Stimulated activated CD4-positive, alpha-beta T cell treated with anti-CD3 and anti-CD28 coated beads, TNF-alpha, amount 100 ng/mL, for 24 hours (primary cell): ENCODE measurements at places on chromosomes 7 and 10.
A peak's percentile ranks its signal among the peaks of the same experiment; 100 is the strongest.

DNA sequence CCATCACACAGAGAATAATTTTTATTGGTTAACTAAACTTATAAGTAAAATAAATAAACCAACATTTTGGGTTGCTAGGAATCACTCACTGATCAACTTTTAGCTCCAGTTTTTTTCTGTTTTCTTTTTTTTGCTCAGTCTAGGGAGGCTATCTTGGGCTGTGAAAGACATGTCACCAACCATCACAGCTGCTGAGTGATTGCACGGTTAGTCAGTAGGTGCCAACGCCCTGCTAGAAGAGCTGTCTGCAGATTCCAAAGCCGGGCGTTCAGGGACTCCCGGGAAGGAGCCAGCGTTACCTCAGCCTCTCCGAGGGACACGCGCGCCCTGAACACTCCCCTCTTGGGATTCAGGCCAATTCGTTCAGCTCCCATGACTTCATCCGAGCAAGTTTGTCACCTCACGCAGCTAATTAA lies 604 bp upstream of the STAM start:
- peak; percentile 13 for DNase-seq

DNA sequence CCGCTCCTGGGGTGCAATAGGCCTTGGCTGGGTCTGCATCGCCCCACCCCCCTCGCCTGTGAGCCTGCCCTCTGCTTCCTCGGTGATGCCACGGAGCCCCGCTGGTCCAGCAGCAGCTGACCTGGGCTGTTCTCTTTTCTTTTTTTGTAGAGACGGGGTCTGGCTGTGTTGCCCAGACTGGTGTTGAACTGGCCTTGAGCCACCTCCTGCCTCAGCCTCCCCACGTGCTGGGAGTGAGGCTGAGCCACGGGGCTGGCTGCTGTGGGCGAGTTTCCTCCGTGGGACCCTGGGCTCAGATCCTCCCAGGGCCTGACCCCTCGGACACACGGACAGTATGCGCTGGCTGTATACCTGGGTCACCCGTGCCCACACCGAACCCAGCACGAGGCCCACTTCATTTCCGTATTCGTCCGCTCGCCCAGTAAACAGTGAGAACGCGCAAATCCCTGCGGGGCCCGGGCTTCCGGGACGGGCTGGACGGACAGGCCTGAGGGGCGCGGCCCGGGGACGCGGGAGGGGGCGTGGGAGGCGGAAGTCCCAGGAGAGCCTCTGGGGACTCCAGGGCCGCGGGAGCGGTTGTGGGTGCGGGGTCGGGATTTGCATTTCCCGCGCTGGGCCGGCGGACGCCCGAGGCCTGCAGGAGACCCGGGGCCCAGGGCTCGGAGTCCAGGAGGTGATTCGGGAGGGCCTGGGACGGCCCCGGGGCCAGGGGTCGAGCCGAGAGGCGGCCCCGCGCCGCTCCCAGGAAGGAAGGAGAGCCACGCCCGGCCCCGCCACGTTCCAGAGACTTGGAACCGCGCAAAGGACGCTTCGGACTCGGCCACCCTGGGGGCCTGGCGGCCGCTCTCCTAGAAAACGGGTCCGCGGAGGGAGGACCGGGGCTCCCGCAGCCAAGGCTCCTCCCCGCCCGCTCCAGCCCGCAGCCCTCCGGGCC lies 57.7 kb upstream of the DNAJB6 start:
- no peak for DNase-seq

- no peak for DNase-seq
Observed at GRCh38 chr10:130812381-130813148, 499.0 kb downstream of the TCERG1L start.

DNA sequence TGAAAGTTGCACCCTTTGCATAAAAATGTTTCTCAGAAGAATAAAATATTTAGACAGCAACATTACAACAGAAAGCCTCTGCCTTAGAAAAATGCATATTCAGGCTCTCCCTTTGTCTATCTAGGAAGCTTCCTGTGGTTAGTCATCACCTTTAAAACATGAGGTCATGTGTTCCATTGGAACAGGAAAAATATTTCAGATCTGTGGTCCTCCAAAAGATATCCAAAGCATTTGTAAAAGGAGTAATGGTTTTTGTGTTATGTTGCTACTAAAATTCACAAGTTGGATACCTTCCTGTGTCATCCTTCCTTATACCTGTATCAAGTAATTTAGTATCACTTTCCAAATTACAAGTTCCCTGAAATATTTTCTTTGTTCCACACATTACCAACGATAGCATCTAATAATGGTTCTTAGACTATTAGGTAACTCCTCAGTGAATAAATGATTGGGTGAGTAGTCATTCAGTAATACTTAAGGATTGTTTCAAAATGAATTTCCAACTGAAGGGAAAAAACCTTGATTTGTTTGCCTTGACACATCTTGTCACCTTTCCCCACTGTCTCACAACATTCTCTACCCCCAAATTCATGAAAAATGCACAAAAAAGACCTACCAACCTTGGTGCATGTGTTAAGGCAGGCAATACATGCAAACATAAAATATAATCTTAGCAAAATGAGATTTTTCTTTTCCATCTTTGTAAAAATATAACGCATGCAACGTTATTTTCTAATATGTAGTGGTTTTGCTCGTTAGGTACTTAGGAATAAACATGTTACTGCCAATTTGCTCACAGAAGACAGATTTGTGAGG lies 19.7 kb upstream of the RHOBTB1 start:
- DNase-seq, result no peak

GRCh38 chr10:33826186-33826585 lies 491.7 kb upstream of the NRP1 start:
- DNase-seq, result no peak

DNA sequence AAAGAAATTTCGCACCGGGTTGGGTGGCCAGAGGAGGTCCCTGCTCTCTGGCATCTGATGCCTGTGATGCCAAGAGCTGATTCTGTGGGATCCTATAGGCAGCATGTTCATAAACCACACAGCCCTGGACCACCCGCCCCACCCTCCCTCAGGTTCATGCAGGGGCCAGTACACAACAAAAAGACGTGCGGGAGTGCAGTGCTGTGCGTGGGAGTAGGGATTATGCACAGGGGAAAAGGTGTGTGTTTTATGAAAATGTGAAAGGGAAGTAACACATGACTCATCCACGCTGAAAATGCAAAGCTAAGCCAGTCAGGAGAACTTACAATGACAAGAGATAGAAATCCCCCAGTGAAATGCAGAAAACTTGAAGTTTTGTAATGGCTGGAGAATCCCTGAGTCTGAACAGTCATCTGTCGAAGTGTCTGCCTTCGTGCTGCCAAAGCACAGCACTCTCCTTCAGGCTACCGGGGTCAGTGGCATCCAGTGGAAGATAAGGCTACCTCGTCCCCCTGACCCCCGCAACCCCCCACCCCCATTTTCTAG lies 1.1 kb downstream of the KIAA1217 start:
- peak; percentile 23 for DNase-seq

DNA sequence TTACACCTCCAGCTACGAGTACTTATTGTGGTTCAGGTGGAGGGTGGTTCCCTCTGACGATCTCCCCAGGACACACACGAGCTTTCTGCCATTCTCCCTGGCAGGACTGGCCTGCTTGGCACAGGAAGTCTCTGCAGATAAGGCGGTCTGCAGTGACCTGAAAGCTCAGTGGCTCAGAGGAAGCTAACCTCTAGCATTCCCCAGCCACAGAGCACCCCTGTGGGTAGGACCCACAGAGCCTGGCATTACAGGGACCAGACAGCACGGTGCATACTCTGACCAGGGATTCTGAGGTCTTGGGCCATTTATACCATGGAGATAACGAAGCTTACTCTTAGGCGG lies 1.9 kb upstream of the GPR146 start:
- no peak for DNase-seq

DNA sequence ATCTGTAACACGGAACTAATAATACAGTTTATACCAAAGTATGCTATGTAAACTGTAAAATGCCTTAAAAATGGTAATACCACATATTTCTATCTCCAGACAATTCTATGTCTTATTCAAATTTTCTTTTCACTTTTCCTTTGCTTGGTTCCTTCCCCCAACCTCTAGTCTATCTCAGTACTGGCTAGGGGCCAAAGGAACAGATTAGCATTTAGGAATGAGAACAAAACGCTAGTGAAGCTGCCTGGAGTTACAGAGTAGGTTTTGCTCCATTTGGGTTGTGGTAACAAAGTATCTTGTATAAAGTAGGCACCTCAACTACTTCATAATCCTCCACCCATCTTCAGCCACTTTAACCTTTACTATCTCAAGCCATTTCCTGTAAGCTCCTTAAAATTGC lies 94.1 kb downstream of the HBP1 start:
- no peak for DNase-seq

GRCh38 chr7:55207436-55208125 lies 157.6 kb upstream of the LANCL2 start:
- DNase-seq, result no peak

GRCh38 chr10:43282881-43283280 lies 16.0 kb upstream of the RASGEF1A start:
- DNase-seq, result no peak

DNA sequence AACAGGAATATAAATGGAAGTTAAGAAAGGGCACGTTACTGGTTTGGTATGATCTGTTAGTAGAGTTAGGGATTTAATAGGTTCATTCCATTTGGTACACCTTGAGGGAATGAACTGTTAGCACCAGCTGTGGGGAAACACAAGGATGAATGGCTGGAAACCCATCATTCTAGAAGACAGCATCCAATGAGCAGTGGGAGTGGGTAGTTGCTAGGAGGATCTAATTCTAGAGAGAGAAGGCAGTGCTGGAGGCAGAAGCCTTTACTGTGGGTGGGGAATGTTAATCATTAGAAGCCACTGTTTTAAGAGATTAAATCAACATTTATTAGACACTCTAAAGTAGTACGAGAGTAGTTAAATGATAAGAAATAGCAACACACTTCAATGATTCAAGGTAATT lies 15.5 kb upstream of the GPR15LG start:
- DNase-seq, result no peak

- DNase-seq, result no peak
Observed at GRCh38 chr7:29008590-29008989, 50.5 kb upstream of the TRIL start.

- no peak for DNase-seq
Observed at GRCh38 chr7:116797612-116798011, 64.8 kb upstream of the CAPZA2 start.

GRCh38 chr10:5963591-5963990 lies 13.8 kb downstream of the IL15RA start:
- DNase-seq, result no peak

DNA sequence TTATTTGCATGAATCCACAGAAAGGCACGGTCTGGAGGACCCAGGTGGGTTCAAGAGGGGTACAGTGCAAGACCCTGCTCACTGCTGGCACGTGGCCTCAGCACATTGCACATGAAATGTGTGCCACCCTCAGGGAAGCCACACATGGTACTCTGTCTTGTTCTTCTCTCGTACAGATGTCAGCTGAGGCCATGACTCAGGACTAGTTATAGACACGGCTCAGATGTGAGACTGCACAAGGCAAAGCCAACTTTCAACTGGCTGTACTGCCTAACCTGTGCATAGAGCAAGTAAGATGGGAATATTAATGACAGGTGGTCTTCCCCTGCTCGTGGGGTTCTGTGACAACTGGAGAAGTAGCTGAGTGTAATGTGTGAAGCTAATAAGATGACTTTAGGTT lies 249.4 kb upstream of the CTBP2 start:
- DNase-seq, result no peak

- no peak for DNase-seq
Observed at GRCh38 chr7:31443457-31443856, 70.4 kb upstream of the ITPRID1 start.

DNA sequence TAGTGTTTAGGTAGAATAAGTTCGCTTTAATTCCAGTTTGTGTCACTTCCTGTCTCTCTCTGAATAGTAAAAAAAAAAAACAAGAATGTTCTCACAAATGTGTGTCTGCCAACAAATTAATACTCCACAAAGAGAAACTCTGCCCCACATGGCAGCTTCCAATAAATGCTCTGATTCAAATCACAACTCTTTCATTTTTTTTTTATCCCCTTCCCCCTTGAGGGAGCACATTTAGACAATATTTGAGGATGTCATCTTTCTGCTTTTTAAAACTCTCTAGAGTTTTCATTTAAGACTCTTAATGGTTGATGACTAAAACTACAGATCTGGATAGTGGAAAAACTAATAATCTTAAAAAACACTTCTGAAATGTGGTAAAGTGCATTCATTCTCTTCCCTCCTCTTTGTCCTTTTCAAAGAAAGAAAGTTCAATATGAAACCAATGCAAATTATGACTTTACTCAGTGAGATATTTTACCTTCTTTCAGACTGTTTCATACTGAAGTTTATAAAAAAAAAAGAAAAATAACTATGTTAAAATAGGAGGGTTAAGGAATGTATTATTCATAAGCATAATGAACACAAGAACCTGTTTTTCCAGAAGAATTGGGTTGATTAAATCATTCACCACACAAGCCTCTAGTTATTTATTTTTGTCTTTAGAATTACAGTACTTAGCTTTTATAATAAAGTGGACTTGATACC lies 42.3 kb downstream of the ARID5B start:
- DNase-seq, result no peak

DNA sequence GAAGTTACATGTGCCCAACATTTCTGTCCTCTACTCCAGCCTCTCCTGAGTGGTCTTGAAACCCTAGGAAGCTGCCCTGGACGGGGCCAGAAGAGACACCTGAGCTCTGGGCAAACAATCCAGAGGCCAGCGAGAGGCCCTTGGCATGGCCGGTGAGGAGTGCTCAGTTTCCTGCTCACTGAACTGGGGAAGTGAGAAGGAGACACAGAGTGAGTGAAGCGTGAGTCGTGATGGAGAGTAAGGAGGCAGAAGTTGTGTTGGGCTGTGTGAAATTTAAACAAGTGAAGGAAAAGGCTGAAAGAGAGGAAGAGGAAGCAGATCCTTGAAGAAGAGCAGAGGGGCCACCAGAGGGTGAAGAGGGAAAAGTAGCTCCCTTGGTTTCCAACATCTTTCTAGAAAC lies 73.2 kb downstream of the WNT2 start:
- no peak for DNase-seq

- DNase-seq, result peak; percentile 31
Observed at GRCh38 chr7:24877790-24878311, 102.1 kb downstream of the OSBPL3 start.

DNA sequence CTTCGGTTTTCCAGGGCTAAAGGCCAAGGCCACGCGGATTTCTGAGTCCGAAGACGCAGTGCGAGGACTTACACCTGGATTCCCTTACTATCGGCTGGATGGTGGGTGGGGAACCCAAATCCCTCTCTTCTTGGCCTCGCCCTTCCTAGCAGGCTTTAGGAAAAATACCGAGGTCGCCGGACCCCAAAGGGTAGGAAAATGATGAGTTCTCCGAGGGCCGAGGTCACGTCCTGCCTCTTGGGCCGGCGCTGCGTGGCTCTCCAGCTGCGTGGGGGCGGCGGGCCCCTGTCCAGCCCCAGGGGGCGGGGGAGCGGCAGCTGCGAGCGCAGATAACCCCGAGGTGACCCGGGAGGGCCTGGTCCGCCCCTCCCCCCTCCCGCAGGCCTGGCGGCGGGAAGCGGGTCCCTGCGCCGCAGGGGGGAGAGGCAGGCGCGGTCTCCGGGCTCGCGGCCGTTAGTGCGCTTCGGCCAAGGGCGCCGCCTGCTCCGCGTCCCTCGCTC lies 805 bp upstream of the HMX3 start:
- no peak for DNase-seq

- no peak for DNase-seq
Observed at GRCh38 chr7:69257592-69257991, 340.7 kb upstream of the AUTS2 start.

- no peak for DNase-seq
Observed at GRCh38 chr7:55549457-55549856, 22.8 kb downstream of the VOPP1 start.
